ENCODE measurements at places on chromosomes 12 and 14.

- DNase-seq, result peak; percentile 77
Observed at GRCh38 chr12:30880061-30880460, 46.5 kb upstream of the TSPAN11 start.

- DNase-seq, result no peak
Observed at GRCh38 chr12:6122201-6122600, 2.3 kb downstream of the VWF start.

GRCh38 chr12:15146585-15146984 is 74.6 kb downstream of the RERG start:
- no peak for DNase-seq

- DNase-seq, result no peak
Observed at GRCh38 chr12:53208877-53209463, 1.9 kb upstream of the ITGB7 start.

DNA sequence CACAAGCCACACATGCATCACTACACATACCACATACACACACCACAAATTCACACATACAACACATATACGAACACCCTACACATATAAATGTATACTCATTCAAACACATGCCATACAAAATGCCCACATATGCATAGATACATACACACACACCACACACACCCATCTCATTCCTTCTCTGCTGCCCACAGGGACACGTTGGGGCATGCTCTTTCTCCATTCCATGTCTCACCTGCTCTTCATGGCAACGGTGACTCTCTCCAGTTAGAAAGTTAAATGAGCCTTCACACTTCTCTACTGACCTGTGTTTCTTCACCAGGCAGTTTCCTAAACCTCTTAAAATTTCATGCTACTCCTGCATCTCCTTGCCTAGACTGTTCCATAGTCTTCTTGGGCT is 1194.8 kb downstream of the BCL11B start:
- DNase-seq, result no peak

DNA sequence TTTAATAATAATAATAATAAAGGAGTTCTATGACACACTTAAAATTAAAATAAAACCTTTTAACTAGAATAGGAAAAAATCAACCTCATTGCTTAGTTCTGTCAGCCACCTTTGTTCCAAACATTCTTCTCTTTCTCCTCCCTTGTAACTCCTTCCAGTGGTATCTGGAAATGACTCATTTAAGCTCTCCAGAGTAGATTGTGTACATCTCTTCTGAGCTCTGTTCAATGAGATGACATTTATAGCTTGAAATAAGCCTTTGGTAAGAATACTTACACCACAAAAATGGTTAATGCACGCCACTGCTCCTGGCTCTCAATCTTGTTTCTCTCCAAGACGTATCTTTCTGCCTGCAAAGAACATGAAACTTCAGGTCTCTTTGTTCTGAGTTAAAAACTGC is 70.3 kb downstream of the STAB2 start:
- DNase-seq, result no peak

DNA sequence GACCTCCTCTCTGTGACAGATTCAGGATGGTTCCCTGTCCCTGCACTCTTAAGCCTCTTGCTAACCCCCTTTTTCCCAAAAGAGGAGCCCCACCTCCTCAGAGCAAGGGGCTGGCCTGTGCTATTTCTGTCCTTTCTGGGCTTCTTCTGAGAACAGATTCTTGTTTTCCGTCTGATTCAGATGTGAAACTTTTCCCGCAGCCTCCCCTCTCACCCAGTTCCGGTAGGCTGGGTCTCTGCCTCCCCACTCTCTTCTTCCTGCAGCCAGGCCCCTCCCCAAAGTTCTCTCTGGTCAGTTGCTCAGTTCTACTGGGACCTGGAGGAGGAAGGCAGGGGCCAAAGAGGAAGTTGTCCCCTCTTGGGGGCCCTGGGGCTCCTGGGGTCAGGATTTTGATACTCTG is 11.8 kb downstream of the PDE1B start:
- DNase-seq, result no peak

DNA sequence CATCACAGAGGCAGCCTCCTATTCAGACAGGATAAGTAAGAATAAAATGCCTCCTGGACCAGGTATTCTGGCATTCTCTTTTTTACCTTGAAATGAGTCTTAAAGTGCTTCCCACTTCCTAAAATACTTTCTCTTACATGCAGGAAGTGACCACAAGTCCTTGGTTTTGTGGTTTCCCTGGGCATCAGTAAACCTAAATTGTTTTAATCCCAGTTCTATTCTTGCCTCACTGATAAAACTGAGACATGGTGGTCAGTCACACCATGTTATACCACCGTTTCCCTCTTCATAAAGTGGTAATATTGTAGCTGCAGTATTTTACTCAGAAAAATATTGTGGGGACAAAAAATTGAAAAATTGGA is 1.2 kb upstream of the SALL2 start:
- no peak for DNase-seq

GRCh38 chr12:9027161-9028059 is 38.1 kb downstream of the KLRG1 start:
- no peak for DNase-seq

- DNase-seq, result no peak
Observed at GRCh38 chr12:99005601-99006000, 360.5 kb downstream of the APAF1 start.

DNA sequence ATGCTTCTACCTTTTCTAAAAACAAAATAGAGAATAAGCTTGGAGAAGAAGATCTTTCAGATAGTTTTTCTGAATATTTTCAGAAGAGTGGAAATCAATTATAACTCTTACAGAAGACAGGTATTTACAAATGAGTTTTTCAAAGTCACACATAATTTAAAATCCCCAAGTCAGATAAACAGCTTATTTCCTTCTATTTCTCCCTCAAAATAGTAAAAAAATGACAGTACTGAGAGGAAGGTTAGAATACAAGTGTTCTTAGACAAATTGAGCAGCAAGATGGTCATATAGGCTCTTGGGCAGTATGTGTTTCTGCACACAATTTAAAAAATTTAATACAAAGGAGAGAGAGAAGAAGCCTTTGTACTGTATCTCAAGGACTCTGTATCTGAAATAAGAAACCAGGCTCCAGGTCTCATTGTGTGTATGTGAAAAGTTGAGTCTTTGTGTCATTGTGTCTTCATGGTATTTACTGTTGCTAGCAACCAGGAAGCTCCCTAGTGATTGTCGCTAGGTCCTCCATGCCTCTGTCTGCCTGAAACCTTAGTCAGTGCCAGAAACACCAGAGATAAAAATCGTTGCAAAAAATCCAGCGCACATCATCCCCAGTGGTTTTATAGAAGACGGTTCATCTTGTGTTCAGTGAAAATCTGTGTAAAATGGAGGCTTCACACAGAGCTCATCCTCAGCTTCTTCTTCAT is 12.9 kb upstream of the TUBA1A start:
- DNase-seq, result peak; percentile 37

GRCh38 chr12:14403711-14404196 is 38.3 kb downstream of the ATF7IP start:
- peak; percentile 41 for DNase-seq

- peak; percentile 56 for DNase-seq
Observed at GRCh38 chr12:114625294-114625851, 58.6 kb downstream of the TBX3 start.

DNA sequence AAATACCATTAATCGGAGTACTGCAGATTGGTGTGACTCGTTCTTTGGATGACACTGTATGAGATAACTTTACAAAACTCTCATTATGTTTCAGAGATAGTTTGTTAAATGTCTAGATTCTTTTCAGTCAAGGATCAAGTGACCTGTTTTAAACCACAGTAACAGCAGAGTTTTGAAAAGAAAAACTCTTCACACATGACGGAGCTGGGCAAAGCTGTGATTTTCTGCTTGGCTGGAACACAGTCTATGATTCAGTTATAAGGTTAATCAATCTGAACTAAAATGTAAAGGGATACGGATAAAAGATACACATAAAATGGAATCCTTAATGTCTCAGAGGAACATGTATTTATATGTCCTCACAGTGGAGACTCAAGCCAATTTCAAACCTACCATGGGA is 573.2 kb downstream of the PRKD1 start:
- DNase-seq, result no peak

DNA sequence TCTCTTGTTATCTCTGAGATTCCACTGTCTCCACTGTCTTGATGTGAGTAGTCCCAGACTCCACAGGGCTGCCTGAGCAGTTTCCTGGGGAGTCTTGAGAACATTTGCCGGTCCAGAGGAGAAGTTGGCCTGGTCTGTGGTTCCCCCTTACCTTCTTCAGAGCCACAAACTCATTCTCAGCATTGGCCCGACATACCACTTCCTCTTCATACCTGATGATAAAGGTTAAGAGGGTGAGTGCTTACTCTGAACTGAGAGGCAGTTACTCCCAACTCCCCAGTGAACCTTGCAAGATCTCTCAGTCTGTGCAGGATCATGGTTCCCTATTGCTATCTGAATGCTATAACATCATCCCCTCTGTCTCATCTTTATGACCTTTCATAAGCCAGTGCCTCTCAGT is 2.6 kb downstream of the KRT84 start:
- DNase-seq, result no peak

GRCh38 chr12:99059824-99060511 is 414.9 kb downstream of the APAF1 start:
- no peak for DNase-seq

DNA sequence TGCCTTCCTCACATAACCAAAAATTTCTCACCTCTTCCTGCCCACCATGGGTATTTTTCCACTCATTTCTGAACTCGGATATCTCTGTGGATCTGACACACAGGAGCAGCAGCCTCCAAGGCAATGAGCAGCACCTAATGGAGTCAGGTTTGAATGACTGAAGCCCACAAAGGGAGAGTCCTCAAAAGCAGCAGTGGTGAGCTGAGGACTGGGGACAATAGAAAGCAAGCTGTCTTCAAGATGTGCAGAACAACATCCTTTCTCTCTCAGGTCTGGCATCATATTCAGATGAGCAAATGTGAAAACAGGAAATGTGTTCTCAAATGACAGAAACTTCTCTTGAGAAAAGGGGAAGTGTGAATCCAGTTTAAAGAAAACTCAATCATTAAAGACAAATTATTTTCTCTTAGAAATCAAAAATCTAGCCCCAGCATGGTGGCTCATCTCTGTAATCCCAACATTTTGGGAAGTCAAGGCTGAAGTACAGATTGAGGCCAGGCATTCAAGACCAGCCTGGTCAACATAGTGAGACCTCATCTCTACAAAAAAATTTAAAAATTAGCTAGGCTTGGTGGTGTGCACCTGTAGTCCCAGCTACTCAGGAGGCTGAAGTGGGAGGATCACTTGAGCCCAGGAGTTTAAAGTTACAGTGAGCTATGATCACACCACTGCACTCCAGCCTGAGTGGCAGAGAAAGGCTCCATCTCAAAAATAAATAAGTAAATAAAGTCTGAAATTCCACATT is 54.2 kb downstream of the C12orf42 start:
- DNase-seq, result no peak

DNA sequence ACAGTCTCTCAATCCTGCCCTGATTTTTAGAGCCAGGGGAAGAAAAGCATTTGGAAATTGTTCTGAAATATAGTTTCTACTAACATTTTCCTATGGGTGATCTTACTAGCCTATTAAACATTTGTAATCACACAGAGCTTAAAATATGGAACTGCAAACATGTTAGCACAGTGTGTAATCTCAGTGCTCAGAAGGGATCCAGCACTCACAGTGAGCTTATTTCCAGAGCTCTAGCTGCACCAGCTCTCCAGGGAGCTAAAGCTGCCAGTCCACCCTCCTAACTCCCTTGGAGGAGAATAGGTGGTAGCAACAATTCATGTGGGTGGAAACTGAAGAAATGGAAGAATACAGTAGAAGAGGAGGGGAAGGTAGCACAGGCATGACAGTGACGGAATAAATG is 64.9 kb upstream of the SYT1 start:
- no peak for DNase-seq

DNA sequence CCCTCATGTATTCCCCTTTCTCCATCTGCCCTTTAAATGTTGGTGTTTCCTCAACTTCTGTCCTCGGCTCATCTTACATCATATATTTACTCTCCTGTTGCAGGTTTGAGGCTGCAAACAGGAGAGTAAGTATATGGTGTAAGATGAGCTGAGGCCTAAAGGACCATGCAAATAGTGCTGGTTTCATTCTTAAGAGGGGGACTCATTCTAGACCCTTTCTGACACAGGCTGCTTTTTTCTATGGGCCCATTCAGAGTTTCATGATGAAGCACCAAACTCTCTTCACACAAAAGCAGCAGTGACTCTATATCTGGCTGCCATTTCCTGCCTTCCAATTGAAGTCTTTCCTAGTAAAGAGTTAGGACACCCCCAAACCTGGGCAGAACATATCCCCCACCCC is 218.5 kb downstream of the PHLDA1 start:
- no peak for DNase-seq

DNA sequence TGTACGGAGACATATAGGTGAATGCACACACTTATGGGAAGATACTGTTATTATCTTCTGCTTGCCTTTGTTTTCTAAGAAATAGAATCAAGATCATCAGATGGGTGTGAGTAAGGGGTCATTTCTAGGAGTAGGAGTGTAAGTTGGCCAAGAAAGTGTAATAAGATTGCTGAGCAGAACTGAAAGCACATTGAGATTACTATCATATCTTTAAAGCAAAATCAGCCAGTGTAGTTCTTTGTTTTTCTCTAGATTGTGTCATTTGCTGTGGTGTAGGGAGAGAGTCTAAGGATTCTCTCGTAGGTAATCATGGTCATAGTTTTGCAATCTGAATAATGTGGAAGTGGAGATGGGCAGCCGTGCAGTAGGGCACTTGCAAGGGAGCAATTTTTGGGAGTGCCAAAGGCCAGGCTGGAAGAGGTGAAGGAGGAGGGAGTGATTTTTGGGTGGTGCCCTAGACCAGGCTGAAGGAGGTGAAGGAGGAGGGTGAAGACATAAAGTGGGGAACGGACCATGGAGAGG is 131.6 kb downstream of the RGS6 start:
- DNase-seq, result no peak

GRCh38 chr14:69318901-69319475 is 59.0 kb downstream of the GALNT16 start:
- no peak for DNase-seq

DNA sequence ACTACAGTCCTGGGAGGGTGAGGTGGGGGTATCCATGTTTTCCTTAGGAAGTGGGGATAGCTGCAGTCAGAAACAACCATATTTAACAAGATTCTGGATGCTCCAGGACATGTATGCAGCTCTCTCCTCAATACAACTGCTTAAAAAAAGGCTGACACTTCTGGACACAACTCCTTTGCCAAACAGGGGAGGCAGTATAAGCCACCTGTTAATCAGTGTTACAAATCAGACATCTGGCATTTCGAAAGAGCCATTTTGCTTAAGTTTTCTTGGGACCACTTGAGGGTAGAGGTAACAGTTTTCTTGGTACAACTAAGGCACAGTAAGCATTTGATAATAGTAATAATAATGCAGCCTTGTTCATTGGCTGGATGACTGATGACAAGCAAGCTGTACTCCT is 47.1 kb downstream of the RPGRIP1 start:
- no peak for DNase-seq

Data from NCI-H510A (cell line).